ENCODE measurements at places on chromosomes 3 and 15.

- peaks cover 31% of the 10 kb centered on the region for H3K36me3 ChIP-seq
- no peaks in the 10 kb centered on the region for H3K4me1 ChIP-seq
- H3K27me3 ChIP-seq: no peaks in the 10 kb centered on the region
- H3K4me3 ChIP-seq: no peak overlapping the region
- no peak overlapping the region for H3K27ac ChIP-seq
- no peak for DNase-seq
Observed at GRCh38 chr3:36833160-36833814, 68.9 kb upstream of the DCLK3 start.

- no peak overlapping the region for H3K27ac ChIP-seq
- peak; percentile 85 for DNase-seq
- no peaks in the 10 kb centered on the region for H3K4me1 ChIP-seq
- no peaks in the 10 kb centered on the region for H3K27me3 ChIP-seq
- H3K4me3 ChIP-seq: no peak overlapping the region
Observed at GRCh38 chr3:73298243-73299183, 237.1 kb downstream of the EBLN2 start.

- no peak overlapping the region for H3K27ac ChIP-seq
- H3K36me3 ChIP-seq: no peaks in the 10 kb centered on the region
- peak; percentile 40 for DNase-seq
- no peak overlapping the region for H3K4me3 ChIP-seq
- no peaks in the 10 kb centered on the region for H3K4me1 ChIP-seq
Observed at GRCh38 chr3:16468002-16468335, 45.5 kb downstream of the RFTN1 start.

DNA sequence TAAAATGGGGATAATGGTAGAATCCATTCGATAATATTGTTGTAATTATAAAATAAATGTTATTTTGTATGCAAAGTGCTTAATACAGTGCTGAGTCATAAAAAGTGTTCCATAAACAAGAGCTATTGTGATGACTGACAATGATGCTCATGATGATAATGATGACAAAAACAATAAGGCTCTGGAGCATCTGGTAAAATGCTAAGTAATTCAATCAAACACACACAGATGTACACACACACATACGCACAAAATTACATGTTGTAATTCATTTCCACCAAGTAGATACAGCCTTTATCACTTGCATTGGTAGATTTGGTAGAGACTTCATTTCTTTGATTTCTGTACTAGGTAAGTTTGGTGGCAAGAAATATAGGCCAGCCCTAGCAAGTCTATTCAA lies 163.8 kb downstream of the FHIT start:
- H3K4me3 ChIP-seq: no peak overlapping the region
- H3K36me3 ChIP-seq: no peaks in the 10 kb centered on the region
- no peak for DNase-seq
- no peaks in the 10 kb centered on the region for H3K27me3 ChIP-seq
- H3K4me1 ChIP-seq: no peaks in the 10 kb centered on the region

DNA sequence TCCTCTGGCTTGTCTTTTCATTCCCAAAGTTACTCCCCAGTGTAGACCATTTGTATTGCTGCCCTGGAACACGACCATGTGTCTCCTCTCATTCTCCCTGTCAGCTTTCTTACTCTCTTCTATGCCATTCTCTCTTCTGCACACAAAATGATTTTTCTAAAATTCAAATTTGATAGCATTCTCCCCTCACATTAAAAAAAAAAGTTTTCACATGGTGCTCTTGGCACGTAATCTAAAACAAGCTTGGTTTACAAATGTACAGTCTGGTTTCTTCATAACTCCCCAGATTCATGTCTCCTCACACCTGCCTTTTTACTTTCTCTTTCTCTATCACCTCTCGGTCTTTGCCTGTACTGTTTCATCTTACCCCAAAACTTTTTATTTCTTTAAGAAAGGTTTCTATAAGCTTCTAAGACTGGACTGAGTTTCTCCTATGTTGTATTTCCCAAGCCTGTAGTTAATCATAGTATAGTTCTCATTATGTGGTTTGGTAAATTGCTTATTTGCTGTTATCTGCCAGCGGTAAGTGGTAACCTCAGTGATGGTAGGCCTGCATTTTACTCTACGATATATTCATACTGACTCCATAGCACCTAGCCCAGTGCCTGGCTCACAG lies 31.2 kb downstream of the BCHE start:
- peak; percentile 22 for DNase-seq
- no peaks in the 10 kb centered on the region for H3K36me3 ChIP-seq
- no peaks in the 10 kb centered on the region for H3K27me3 ChIP-seq
- no peak overlapping the region for H3K4me3 ChIP-seq
- H3K4me1 ChIP-seq: no peaks in the 10 kb centered on the region

- no peaks in the 10 kb centered on the region for H3K36me3 ChIP-seq
- H3K27me3 ChIP-seq: no peaks in the 10 kb centered on the region
- peak overlapping the region; percentile 70 for H3K27ac ChIP-seq
Observed at GRCh38 chr3:114363554-114364202, 69.8 kb downstream of the TIGIT start.

GRCh38 chr3:190548031-190548656 lies 34.3 kb downstream of the IL1RAP start:
- no peak for DNase-seq
- no peaks in the 10 kb centered on the region for H3K36me3 ChIP-seq
- H3K27me3 ChIP-seq: no peaks in the 10 kb centered on the region
- no peaks in the 10 kb centered on the region for H3K4me1 ChIP-seq
- H3K4me3 ChIP-seq: no peak overlapping the region
- H3K27ac ChIP-seq: no peak overlapping the region

- H3K27ac ChIP-seq: no peak overlapping the region
- no peaks in the 10 kb centered on the region for H3K27me3 ChIP-seq
- H3K4me1 ChIP-seq: no peaks in the 10 kb centered on the region
- DNase-seq: no peak
Observed at GRCh38 chr15:25186906-25187645, 232.3 kb downstream of the SNRPN start.

DNA sequence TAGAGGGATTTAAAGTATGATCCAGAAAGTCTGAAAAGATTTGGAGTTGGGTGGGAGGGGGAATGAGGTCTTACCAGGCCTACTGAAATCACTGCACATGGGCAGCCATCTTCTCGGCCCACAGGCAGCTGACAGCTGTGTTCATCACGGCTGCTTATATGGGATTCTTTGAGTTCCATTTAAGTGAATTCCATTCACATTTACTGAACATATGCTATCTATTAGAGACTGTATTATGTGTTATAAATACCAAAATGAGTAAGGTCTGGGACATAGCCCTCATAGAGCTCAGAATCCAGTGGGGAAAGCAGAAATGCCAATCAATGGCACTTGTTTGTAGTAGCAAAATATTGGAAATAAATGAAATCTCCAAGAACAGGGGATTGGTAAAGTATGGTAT lies 91.1 kb downstream of the TRIM42 start:
- no peaks in the 10 kb centered on the region for H3K36me3 ChIP-seq
- no peaks in the 10 kb centered on the region for H3K4me1 ChIP-seq
- DNase-seq: no peak
- no peak overlapping the region for H3K4me3 ChIP-seq
- no peak overlapping the region for H3K27ac ChIP-seq

DNA sequence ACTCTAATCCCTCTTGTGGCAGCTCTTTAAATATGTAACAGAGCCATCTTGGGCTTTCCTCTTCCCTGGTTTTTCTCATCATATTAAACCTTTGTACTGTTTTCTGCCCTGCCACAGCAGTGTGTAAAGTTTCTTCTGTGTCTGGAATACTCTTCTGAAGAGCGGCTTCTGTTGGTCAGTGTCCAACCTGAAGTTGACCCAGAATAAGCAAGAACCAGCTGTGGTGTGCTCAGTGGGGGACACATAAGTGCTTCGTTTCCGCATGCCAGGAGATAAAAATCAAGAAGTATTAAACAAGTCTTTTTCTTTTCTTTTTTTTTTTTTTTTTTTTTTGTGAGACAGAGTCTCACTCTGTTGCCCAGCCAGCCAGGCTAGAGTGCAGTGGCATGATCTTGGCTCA lies 173.2 kb upstream of the CHRM5 start:
- H3K4me1 ChIP-seq: no peaks in the 10 kb centered on the region
- DNase-seq: peak; percentile 76
- no peak overlapping the region for H3K27ac ChIP-seq
- no peaks in the 10 kb centered on the region for H3K36me3 ChIP-seq

- H3K27ac ChIP-seq: no peak overlapping the region
- DNase-seq: peak; percentile 67
- peak overlapping the region; percentile 79 for H3K4me3 ChIP-seq
- H3K27me3 ChIP-seq: peaks cover 6% of the 10 kb centered on the region
Observed at GRCh38 chr3:155745795-155746550, 1.1 kb upstream of the PLCH1 start.

- H3K27ac ChIP-seq: no peak overlapping the region
- peaks cover 20% of the 10 kb centered on the region for H3K4me1 ChIP-seq
- no peaks in the 10 kb centered on the region for H3K36me3 ChIP-seq
- H3K4me3 ChIP-seq: no peak overlapping the region
Observed at GRCh38 chr3:125214738-125215137, 2.2 kb upstream of the SLC12A8 start.

GRCh38 chr15:60376677-60377095 lies 21.1 kb downstream of the ANXA2 start:
- no peak overlapping the region for H3K27ac ChIP-seq
- H3K4me3 ChIP-seq: no peak overlapping the region
- H3K36me3 ChIP-seq: no peaks in the 10 kb centered on the region
- H3K27me3 ChIP-seq: no peaks in the 10 kb centered on the region
- no peak for DNase-seq

DNA sequence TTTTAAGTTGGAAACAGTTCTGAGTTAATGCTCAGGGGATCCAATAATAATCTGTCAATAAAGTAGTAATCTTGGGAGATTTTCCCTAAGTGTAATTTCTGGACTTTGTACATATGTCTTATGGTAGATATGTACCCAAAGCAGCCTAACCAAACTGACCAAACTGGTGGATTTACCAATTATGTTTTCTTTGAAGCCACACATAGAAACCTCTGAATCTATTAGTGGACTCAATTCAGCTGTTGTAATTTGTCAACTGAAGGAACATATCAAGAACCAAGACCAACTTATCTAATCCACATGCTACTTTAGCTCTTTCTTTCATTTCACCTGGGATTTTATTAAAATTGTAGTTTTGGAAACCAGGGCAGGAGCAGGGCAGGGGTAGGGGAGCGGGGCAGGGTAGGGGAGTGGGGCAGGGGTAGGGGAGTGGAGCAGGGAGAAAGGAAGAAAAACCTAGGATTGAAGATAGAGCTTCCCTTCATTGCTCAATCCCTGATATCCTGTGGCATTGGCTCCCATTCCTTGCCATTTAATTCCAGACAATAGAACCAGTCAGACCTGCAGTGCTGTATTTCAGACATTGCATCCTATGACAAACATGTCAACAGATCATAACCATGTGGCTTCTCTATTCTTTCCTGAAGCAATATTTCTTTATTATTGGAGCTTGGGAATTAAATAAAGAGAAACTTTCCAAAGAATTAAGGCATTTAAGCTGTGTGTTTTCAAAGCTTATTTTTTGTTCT lies 101.8 kb downstream of the NFKBIZ start:
- no peak for DNase-seq
- no peak overlapping the region for H3K4me3 ChIP-seq
- H3K27ac ChIP-seq: no peak overlapping the region
- no peaks in the 10 kb centered on the region for H3K36me3 ChIP-seq
- H3K27me3 ChIP-seq: no peaks in the 10 kb centered on the region
- H3K4me1 ChIP-seq: no peaks in the 10 kb centered on the region

- H3K4me1 ChIP-seq: peaks cover 12% of the 10 kb centered on the region
- no peaks in the 10 kb centered on the region for H3K27me3 ChIP-seq
- peak; percentile 76 for DNase-seq
- H3K36me3 ChIP-seq: peaks cover 3% of the 10 kb centered on the region
Observed at GRCh38 chr15:90387534-90388461, at the start of gene IQGAP1. TSS of gene IQGAP1 (plus strand) at chr15:90388242. CDS start at chr15:90388342, 100 bp downstream.

DNA sequence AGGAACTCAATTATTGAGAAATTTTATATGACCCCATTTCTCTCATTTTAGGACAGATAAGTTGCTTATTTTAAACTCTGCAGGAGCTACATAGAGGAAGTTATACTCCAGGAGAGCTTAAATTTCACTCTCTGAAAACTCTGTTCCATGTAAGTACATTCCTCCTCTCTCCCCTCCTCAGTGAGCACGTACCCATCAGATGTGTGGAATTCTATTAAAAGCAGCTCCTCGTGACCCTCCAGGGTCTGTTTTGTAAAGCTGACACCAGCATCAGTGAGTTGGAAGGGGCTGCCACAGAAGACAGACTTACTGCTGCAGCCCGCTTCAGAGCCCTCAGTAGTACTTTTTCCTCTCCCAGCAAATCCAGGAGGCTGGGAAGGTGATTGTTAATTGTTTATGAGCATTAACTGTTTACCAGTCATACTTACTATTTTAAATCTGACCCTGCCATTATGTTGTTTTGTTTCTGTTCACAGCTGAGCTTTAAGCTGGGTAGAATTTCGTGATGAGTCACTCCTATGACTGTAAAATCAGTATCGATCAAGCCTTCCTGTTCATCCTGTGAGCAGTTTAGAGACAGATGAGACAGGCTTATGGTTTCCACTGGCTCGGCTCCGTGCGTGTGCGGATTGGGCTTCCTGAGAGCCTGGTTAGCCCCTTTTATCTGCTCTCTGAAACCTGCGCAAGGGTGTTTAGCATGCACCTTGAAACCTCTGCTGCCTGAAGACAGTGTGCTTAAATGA lies 20.4 kb downstream of the IGF1R start:
- no peak for DNase-seq
- peaks cover 13% of the 10 kb centered on the region for H3K4me1 ChIP-seq
- no peak overlapping the region for H3K27ac ChIP-seq
- H3K36me3 ChIP-seq: peaks cover 2% of the 10 kb centered on the region
- H3K27me3 ChIP-seq: no peaks in the 10 kb centered on the region

- no peak for DNase-seq
- H3K27ac ChIP-seq: no peak overlapping the region
- no peaks in the 10 kb centered on the region for H3K36me3 ChIP-seq
- no peaks in the 10 kb centered on the region for H3K4me1 ChIP-seq
- no peaks in the 10 kb centered on the region for H3K27me3 ChIP-seq
- H3K4me3 ChIP-seq: no peak overlapping the region
Observed at GRCh38 chr3:72395776-72396311, 452.4 kb downstream of the SHQ1 start.

- no peaks in the 10 kb centered on the region for H3K4me1 ChIP-seq
- H3K4me3 ChIP-seq: no peak overlapping the region
- no peak overlapping the region for H3K27ac ChIP-seq
- no peak for DNase-seq
- no peaks in the 10 kb centered on the region for H3K27me3 ChIP-seq
- no peaks in the 10 kb centered on the region for H3K36me3 ChIP-seq
Observed at GRCh38 chr3:180538493-180538892, 63.5 kb upstream of the TTC14 start.

DNA sequence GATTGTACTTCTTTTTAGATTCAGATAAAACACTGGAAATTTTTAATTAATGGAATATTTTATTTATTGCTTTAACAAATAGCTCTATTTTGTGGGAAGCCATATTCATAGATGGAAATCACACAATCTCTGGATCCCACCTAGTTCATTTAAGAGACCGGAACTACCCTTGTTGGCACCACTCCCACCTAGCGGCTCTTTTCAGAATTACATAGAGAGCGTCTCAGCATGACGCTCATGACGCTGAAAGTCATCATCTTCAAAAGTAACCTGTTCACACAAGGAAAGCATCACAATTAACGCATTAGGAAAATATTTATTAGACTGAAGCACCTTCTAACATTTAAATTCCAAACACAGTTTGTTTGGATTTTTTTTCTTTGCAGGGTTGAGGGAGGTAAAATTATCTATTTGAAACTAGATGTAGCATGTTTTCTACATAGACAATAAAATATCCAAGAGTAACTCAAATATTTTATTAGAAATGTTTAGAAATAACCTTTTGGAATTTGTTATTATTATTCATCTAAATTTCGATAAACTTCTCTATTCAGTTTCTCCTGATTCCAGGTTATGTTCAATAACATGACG lies 214.9 kb upstream of the ARRDC4 start:
- H3K4me1 ChIP-seq: peaks cover 10% of the 10 kb centered on the region
- no peak overlapping the region for H3K27ac ChIP-seq
- H3K27me3 ChIP-seq: no peaks in the 10 kb centered on the region
- no peaks in the 10 kb centered on the region for H3K36me3 ChIP-seq

- no peaks in the 10 kb centered on the region for H3K36me3 ChIP-seq
- no peaks in the 10 kb centered on the region for H3K27me3 ChIP-seq
- H3K27ac ChIP-seq: no peak overlapping the region
Observed at GRCh38 chr3:53269888-53270880, 14.4 kb upstream of the TKT start.

All from spinal cord (tissue), 10 donors.